HFFc6 (cell line): ENCODE measurements at places on chromosomes 16 and 17.

- H3K36me3 ChIP-seq = no peaks in the 10 kb centered on the region
- H3K27me3 ChIP-seq = peaks cover 1% of the 10 kb centered on the region
- H3K4me3 ChIP-seq = no peak overlapping the region
- H3K4me1 ChIP-seq = peaks cover 50% of the 10 kb centered on the region
Measured at GRCh38 chr16:27311897-27312303, 1.9 kb upstream of the IL4R start.

GRCh38 chr16:49548325-49548970 is 174.8 kb downstream of the C16orf78 start:
- H3K4me3 ChIP-seq = no peak overlapping the region
- H3K36me3 ChIP-seq = peaks cover 7% of the 10 kb centered on the region; the same call in 1 of the 2 replicates
- no peak overlapping the region for H3K27ac ChIP-seq

DNA sequence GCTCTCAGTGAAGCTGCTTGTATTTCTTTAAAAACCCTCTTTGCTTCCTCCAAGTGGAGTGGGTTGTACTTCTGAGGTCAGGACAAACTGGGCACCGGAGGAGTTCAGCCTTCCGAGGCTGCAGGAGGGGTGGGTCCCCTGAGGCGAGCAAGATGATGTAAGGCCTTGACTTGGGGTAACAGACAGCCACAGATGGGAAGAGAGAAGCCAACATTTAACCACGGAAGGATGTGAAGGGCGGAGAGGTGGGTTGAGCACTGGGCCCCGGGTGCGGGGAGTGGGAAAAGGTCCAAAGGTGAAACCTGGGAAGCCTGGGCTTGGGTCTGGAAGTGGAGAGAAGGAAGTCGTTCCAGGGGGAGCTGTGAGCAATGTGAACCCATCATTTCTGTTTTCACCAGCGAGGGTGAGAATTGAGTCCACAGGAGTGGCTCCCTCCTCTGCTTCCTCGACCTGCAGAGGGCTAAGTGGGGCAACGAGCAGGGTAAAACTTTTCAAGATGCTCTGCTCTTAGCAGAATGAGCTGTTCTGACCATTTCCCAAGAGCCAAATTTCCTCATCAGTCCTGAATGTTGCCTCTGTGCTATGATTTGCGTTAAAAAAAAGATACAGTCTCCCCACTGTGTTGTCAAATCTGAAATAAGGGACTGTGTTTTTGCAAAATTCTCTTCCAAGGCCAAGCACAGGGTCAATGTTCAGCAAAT is 137.7 kb upstream of the CRHR1 start:
- H3K36me3 ChIP-seq = no peaks in the 10 kb centered on the region
- peaks cover 33% of the 10 kb centered on the region for H3K27me3 ChIP-seq

DNA sequence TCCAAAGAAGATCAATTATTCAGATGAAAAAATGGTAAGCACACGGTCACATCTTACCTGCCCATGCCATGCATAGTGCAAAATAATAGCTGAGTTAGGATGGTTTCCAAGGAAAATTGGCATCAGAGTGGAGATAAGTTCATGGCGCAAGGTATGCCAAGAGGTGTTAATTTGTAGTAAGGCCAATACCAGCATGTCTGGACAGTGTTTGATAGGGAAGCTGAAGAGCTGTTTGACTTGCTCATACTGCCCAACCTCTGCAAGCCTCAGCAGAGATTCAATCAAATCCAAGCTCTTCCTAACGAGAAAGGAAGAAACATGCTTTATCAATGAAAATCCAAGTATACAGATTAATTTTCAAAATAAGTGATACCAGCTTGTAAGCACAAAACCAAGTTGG is 51.0 kb downstream of the CNOT1 start:
- no peaks in the 10 kb centered on the region for H3K4me1 ChIP-seq
- no peaks in the 10 kb centered on the region; the same call in 1 of the 2 replicates for H3K27me3 ChIP-seq
- DNase-seq = no peak
- H3K4me3 ChIP-seq = no peak overlapping the region

GRCh38 chr17:56217921-56218320 is 64.6 kb downstream of the ANKFN1 start:
- no peaks in the 10 kb centered on the region for H3K36me3 ChIP-seq
- no peak overlapping the region for H3K27ac ChIP-seq
- H3K4me3 ChIP-seq = no peak overlapping the region
- DNase-seq = no peak
- peaks cover 16% of the 10 kb centered on the region for H3K4me1 ChIP-seq

DNA sequence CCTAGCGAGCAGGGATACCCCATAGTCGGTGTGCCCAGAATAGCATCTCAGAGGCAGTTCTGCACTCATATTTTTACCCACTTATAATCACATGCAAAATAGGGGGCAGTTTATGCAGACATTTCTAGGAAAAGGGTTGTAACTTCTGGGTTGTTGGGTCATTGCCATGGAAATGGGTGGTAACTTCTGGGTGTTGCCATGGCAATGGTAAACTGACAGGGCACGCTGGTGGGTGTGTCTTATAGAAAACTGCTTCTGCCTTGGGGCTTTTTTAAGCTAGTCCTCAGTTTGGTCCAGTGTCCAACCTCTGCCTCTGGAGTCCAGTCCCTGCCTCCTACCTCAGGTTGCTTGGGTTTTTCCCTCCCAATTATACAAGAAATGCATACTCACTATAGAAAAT is 7.4 kb upstream of the SPAG9 start:
- peaks cover 11% of the 10 kb centered on the region for H3K4me1 ChIP-seq
- H3K4me3 ChIP-seq = no peak overlapping the region
- H3K36me3 ChIP-seq = no peaks in the 10 kb centered on the region

DNA sequence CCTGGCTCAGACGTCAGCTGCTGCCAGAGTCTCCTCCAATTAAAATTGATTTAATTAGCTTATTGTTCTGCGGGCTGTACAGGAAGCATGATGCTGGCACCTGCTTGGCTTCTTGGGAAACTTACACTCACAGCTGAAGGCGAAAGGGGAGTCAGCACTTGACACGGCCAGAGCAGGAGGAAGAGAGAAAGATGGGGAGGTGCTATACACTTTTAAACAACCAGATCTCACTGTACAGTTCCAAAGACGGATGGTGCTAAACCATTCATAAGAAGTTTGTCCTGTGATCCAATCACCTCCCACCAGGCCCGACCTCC is 1.4 kb upstream of the PRDM7 start:
- DNase-seq = no peak
- H3K27me3 ChIP-seq = peaks cover 25% of the 10 kb centered on the region
- no peak overlapping the region for H3K4me3 ChIP-seq

DNA sequence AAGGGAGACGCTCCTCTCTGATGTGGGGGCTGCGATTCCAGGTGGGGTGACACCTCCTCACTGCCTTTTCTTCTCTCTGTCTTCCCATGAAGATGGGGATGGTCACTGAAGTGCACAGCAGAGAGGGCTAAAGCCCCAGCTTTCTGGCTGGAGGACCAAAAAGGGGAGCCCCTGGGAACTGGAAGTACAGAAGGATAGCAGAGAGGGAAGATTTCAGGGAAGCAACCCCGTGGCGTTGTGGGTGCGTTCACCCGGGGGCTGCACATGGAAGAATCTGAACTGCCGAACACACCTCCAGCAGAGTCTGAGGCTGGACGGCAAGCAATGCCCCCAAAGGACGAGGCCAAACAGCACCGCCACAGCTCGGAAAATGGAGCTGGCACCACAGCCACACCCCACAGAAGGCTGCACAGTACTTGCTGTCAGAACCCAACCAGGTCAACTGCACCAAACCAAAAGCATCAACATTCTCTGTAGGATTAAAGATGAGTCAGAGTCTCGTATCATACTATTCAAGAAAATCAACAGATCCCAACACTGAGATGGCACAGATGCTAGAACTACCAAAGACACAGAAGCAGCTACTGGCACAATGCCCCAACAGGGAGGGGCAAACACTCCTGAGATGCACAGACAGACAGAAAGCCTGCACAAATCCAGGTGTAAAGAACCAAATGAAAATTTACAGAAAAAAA is 49.9 kb downstream of the MAP1LC3B start:
- peaks cover 34% of the 10 kb centered on the region for H3K36me3 ChIP-seq
- H3K27me3 ChIP-seq = peaks cover 2% of the 10 kb centered on the region
- H3K4me1 ChIP-seq = peaks cover 46% of the 10 kb centered on the region
- no peak overlapping the region for H3K27ac ChIP-seq
- peak; percentile 8 for DNase-seq

DNA sequence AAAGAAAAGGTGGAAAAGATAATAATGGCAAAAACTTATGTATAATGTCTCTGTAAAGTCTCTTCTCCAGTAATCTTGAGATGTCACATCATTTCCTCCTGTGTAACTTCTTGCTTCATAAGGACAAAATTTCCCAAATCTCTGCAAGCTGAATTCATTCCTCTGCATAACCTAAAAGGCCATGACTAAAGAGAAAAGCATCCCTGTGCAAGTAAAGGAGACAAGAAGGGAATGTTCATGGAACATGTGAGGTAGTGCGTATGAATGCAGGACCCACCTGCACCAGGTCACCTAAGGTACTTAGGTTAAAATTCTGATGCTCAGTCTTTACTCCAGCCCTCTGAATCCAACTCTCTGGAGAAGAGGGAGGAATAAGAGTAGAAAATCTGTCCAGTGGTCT is 46.9 kb upstream of the NLK start:
- H3K4me1 ChIP-seq = peaks cover 7% of the 10 kb centered on the region; the same call in 1 of the 2 replicates
- H3K36me3 ChIP-seq = no peaks in the 10 kb centered on the region
- no peak overlapping the region for H3K27ac ChIP-seq
- H3K4me3 ChIP-seq = no peak overlapping the region
- peaks cover 11% of the 10 kb centered on the region for H3K27me3 ChIP-seq

DNA sequence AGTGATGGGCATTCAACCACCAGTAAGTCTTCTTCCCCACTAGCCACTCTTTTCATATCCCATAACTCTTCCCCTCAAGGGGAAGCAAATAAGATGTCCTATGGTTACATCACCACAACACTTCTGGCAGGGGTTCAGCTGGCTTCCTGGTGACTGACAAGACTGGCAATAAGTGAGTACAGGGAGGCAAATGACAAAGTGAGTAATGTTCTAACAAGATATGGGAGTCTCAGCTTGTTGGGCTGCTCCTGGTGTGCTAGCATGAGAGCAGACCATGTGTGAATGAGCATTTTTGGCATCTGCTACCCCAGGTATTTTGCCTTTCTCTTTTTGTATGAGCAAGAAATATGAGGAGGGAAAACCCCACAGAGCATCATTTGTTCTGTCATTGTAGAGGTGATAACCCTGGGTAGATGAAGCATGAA is 9.9 kb downstream of the TMIGD1 start:
- no peak for DNase-seq
- H3K27me3 ChIP-seq = peaks cover 18% of the 10 kb centered on the region

- H3K27ac ChIP-seq = peak overlapping the region; percentile 89
- peak overlapping the region; percentile 84 for H3K4me3 ChIP-seq
- no peaks in the 10 kb centered on the region for H3K36me3 ChIP-seq
- peaks cover 13% of the 10 kb centered on the region for H3K4me1 ChIP-seq
- peak; percentile 80 for DNase-seq
Measured at GRCh38 chr16:89827383-89828198, 684 bp upstream of the SPIRE2 start.

DNA sequence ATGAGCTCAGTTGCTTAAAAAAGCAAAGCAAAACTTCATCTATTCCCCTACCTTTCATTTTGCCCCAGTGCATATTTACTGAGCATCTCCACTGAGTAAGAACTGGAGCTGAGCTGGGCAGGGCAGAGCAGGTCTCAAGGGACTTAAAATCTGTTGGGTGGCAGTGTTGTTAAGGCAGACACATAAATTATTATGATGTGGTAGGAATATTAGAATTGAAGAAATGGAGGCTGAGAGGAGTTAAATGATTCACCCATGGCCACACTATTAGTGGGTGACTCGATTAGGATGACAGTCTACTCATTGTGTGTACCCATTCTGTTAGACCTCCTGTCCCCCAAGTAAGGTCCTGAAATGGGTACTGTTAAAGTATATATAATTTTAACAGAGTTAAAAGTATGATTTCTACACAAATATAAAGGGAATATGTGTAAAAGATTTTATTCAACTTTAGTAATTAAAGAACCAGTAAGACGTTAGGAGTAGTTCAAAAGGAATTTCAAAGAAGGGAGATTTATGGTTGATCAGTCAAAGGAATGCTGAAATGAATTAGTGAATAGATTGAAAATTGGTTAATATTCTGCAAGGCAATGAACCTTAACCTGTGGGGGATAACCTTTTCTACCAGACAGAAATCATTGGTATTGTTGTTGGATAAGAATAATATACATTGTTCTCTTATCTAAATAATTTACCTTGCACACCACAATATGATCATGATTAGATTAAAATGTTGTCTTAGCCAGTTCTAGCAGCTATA is 17.5 kb downstream of the ITGB3 start:
- peaks cover 44% of the 10 kb centered on the region for H3K4me1 ChIP-seq
- DNase-seq = no peak
- peaks cover under 1% of the 10 kb centered on the region; the same call in 1 of the 2 replicates for H3K27me3 ChIP-seq
- peaks cover 18% of the 10 kb centered on the region for H3K36me3 ChIP-seq
- H3K27ac ChIP-seq = no peak overlapping the region

- H3K4me3 ChIP-seq = peak overlapping the region; percentile 53
- H3K36me3 ChIP-seq = no peaks in the 10 kb centered on the region
- H3K27me3 ChIP-seq = peaks cover 6% of the 10 kb centered on the region
Measured at GRCh38 chr17:19769946-19770652, 22.0 kb upstream of the ALDH3A1 start.

DNA sequence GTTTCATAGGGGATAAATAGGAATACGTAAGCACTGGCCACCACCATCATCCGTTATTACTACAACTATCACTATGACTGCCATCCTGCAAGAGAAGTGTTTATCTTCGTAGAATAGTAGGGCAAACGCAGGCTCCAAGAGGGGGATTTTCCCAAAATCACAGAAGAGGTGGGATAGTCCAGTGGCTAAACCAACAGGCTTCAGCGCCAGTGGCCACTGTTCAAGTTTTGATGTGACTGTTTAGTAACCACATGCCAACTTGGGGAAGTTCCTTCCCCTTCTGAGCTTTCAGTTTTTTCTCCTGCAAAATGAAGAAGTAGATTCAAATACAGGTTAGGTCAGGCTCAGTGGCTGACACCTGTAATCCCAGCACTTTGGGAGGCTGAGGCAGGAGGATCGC is 60.7 kb upstream of the GRIN2A start:
- no peaks in the 10 kb centered on the region for H3K4me1 ChIP-seq
- no peak for DNase-seq
- H3K4me3 ChIP-seq = no peak overlapping the region
- H3K27ac ChIP-seq = no peak overlapping the region
- H3K36me3 ChIP-seq = no peaks in the 10 kb centered on the region
- peaks cover 10% of the 10 kb centered on the region for H3K27me3 ChIP-seq

DNA sequence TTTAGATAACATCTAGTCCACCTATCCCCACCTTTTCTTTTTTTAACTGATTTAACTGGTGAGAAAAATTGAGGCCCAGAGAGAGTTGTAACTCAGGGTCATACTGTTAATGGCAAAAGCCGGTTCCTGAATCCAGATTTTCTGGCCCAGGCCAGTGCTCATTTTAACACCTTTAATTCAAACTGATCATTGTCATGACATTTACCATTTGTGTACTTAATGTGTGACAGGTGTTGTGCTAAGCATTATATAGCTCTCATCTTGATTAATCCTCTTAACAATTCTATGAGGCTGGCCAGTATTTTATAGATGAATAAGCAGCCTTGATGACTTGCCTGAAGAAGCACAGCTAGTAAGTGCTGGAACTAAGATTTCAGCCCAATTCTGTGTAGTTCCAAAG is 14.4 kb downstream of the RHOT1 start:
- no peak overlapping the region for H3K27ac ChIP-seq
- H3K27me3 ChIP-seq = no peaks in the 10 kb centered on the region
- peaks cover 30% of the 10 kb centered on the region for H3K4me1 ChIP-seq
- peaks cover 17% of the 10 kb centered on the region for H3K36me3 ChIP-seq
- H3K4me3 ChIP-seq = no peak overlapping the region
- no peak for DNase-seq
